NCI-H1436 (cell line): ENCODE measurements at places on chromosomes 7 and 10.

DNA sequence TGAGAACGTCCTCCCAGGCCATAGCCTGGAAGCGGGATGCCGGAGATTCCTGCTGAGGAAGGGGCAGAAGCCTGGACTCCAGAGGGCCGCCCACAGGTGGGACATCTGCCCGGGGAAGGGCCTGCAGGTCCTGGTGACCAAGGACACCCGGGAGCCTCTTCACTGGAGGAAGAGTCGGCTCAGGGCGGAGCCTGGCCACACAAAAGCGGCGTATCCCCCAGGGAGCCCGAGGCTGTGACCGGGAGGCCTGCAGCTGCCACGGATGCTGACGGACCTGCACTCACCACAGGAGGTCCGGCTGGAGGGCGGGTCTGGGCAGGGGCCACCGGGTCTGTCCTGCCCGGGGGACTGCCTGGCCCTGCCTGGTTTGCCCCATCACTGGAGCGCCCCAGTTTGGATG lies 15.5 kb upstream of the ADGRA1 start:
- DNase-seq, result no peak

DNA sequence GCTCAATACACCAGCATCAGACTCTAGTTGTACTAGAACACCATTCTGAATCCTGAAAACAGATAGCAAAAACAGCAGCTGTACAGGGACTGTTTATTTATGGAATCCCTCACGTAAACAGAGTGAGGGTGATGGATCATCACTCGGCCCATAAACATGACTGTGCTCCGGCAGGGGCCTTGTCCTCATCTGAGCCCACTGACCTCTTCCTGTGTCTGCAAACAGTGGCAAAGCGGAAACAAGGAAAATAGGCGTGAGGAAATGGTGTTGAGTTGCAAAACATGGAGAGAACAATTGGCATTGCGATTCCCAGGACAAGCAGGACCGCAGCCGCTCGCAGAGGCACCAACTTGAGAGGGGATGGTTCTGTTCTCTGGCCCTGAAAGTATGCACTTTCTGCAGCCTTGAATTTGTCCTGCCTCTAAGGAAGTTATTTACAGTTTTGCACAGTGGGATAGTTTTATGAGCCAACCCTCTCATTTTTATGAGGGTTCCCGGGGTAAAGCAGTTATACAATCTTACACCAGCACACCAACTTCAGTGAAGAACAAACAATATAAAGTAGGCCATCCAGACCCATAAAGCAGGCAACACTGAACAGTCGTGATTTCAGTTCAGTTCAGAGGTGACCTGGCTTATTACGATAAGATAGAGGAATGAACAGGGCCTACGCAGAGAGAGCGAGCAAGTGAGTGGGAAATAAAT lies 248.0 kb upstream of the FZD8 start:
- DNase-seq, result no peak

- DNase-seq, result no peak
These were observed 10.4 kb upstream of the AOAH start for GRCh38 chr7:36734731-36735130.

GRCh38 chr7:116591202-116592040 lies 66.6 kb downstream of the CAV1 start:
- DNase-seq, result no peak

- DNase-seq, result no peak
These were observed 1.2 kb upstream of the GTPBP4 start for GRCh38 chr10:986881-987619.

DNA sequence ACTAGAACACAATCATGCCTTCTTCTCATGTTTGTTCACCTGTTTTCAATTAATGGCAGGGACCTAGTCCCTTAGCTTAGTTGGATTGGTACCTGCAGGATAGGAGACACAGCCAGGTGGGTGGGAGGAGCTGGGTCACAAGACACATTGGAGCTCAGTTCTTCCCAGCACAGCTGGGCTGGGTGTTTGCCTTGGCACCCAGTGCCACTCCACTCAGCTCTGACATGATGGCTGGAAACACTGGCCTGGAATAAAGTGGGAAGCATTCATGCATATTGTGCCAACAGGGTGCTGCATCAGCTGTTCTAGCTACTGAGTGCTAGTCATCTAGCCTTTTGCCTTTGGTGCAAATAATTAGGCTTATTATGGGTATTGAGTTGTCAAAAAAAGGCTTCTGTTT lies 226.1 kb downstream of the PTEN start:
- no peak for DNase-seq

- DNase-seq, result no peak
These were observed 50.3 kb downstream of the ENO4 start for GRCh38 chr10:116899626-116900025.

- DNase-seq, result no peak
These were observed 37.1 kb downstream of the AP3M1 start for GRCh38 chr10:74113546-74113945.
